ENCODE measurements at places on chromosomes 12 and 14. TPM values are rescaled to one million over a fixed set of nuclear protein-coding genes. Genes with fewer than 3 reads are reported as not detected.

GRCh38 chr12:98372340-98373024 is 142.9 kb upstream of the TMPO start:
- no peak for DNase-seq

The CLEC2A gene
- not detected for total RNA-seq

The TAS2R8 gene
- total RNA-seq: not detected

- DNase-seq: no peak
These were observed 51.7 kb downstream of the KANSL2 start for GRCh38 chr12:48630346-48630745.

DNA sequence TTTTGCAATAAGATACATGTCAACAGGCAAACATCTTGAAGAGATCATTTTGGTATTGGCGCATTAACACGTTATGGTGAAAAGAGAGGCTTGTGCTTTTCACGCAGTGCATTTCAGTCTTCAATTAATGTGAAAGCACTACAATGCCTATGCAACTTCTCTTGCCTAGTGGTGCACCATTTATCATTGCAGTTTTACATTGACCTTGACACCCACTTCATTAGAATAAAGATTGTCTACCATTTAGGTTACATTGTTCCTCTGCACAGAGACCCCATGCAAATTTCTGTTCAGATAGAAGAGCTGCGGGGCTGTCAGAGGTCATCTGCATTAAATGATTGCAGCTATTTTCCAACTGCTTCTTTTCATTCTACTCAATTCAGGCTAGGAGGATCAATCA is 212.2 kb upstream of the NPAS3 start:
- DNase-seq: no peak

The RDH11 gene
- 138 TPM for total RNA-seq

GRCh38 chr14:70881549-70882177 is 25.6 kb upstream of the PCNX1 start:
- no peak for DNase-seq
